ENCODE measurements at places on chromosomes 2 and 18.

DNA sequence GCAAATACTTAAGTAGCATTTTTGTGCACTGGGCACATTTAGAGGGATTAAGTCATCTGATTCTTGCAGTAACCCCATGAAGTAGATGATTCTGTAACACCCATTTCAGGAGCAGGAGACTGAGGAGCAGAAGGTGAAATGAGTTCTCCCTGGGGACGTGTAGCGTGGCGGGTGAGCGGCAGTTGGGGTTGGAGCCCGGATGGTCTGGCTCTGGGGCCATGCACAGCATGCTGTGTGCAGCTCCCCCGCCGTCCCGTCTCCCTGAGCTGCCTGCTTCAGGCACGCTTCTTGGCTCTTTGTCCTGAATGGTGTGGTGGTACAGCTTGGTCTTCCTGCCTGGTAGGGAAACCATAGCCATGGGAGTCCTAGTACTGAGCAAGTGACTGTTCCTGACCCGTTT is 32.4 kb downstream of the INPP4A start:
- DNase-seq: no peak

DNA sequence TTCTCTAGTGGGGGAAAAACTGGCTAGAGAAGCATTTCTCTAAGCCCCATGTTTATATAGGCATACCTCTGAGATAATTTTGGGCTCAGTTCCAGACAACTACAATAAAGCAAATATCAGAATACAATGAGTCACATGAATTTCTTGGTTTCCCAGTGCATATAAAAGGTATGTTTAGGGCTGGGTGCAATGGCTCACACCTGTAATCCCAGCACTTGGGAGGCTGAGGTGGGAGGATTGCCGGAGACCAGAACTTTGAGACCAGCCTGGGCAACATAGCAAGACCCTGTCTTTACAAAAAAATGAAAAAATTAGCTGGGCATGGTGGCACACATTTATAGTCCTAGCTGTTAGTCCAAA is 22.2 kb downstream of the TSN start:
- no peak for DNase-seq

DNA sequence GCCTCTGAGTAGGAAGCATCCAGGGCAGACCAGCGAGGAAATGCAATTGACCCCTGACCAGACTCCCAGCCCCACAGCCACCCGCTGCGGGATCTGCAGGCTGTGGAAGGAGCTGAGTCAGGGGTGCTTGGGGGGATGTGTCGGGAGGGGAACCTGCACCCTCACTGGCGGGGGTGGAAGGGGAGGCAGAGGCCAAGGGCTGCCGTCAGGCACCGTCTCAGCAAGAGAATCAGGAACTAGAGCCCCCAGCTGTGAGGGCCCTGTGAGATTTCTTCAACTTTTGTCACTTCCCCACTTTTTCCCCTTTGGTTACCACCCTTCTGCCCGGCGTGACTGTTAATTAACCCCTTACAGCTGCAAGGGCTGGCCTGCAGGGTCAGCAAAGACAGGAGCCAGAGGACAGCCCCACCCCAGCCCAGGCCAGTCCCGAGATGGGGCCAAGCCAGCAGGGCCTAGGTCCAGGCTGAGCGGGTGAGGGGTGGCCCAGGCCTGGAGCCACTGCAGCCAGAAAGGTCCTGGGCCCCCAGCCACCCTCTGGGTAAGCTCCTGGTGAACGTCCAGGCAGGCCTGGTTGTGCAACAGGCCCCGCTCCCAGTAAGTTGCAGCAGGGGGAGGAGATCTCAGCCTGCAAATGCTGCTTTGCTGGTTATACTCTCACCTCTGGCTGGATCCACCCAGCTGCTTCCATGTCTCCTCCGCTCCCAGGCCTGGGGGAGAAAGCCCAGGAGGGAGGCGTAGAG is 147.0 kb upstream of the ID2 start:
- no peak for DNase-seq

DNA sequence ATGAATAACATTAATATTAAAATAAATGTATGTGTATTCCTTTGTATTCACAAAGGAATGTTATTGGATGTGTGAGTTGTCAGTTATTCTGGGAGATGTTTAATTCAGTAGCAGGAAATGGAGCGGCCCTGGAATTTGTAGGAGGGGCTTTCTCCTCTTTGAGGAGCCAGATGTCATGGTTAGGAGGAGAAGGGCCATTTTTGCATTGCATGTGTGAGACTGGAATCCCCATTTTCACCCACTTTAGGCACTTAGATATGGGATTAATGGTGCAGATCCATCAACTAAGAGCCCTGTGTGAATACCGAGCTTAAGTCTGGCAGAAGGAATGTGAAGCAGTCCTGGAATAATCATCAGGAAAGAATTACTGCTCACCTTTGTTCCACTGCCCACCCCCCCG is 439.2 kb downstream of the PARD3B start:
- no peak for DNase-seq

- no peak for DNase-seq
Observed at GRCh38 chr2:3186766-3187165, 190.9 kb downstream of the EIPR1 start.

- no peak for DNase-seq
Observed at GRCh38 chr2:162821176-162821575, 17.4 kb downstream of the KCNH7 start.

DNA sequence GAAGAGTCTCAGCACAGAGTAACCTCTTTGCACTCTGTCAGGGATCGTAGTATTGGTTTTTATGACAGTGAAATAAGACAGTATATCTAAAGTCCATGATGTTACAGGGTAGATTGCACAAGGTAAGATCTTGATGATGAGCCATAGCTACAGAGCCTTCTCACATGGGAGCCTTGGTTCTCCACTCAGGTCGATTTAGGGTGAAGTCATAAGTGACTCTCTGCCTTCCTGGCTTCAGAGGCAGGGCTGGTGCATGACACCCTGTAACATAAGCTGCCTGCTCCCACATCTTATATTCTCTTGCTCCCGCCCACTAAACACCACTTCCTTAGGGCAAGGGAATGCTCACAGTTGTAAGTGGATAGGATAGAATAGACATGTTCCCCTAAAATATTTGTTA is 13.3 kb downstream of the DAPL1 start:
- DNase-seq: no peak

DNA sequence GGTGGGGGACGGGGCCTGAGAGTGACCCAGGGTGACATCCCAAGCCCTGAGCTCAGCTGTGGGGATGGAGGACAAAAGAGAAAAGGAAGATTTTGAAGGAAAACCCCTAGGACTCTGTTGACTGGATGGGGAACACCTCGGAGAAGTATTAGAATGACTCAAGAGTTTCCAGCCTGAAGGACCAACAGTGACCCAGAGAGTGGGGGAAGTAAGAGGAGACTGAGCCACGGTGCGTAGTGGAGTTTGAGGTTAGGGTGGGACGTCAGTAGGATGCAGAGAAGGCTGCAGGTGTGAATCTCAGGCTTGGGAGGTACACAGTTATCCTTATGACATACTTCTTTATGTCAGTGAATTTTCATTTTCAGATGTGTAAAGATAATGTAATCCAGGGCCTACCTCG is 119.5 kb downstream of the NCK2 start:
- DNase-seq: no peak

DNA sequence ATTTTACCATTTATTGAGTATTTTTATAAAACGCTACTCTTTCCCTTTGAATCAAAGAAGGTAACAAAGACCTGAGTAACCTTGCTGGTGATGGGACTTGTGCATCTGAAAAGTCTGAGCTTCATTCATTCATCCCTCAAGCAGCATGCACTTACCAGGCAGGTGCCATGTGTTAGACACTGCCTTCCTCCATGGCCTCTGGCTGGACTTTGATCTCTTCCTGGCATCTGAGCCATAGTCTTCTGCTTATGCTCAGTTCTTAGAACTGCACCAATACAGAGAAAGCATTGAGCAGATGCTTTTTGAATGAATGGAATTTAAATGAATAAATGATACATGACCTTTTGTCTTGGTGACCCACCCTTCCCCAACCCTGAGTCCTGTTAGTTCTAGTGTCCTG is 251.4 kb upstream of the COPS8 start:
- DNase-seq: no peak

- no peak for DNase-seq
Observed at GRCh38 chr2:38504169-38504568, 98.6 kb downstream of the HNRNPLL start.

- no peak for DNase-seq
Observed at GRCh38 chr2:184677171-184677570, 78.8 kb downstream of the ZNF804A start.

DNA sequence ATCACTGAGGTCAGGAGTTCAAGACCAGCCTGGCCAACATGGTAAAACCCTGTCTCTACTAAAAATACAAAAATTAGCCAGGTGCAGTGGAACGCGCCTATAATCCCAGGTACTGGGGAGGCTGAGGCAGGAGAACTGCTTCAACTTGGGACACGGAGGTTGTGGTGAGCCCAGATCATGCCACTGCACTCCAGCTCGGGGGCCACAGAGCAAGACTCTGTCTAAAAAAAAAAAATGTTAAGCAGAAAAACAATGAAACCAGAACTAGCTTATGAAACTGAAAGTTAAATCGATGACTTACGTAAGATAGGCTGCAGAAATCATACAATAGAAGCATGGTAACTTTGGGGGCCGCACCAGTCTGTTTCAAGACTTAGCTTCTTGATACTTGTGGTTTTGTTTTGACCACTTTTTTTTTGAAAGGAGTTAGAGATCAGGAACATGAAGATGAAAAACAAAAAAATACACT is 6.2 kb upstream of the GPR155 start:
- no peak for DNase-seq

GRCh38 chr2:190093793-190094192 is 31.3 kb upstream of the MSTN start:
- no peak for DNase-seq

GRCh38 chr2:220704081-220704480 is 868.0 kb downstream of the EPHA4 start:
- no peak for DNase-seq

DNA sequence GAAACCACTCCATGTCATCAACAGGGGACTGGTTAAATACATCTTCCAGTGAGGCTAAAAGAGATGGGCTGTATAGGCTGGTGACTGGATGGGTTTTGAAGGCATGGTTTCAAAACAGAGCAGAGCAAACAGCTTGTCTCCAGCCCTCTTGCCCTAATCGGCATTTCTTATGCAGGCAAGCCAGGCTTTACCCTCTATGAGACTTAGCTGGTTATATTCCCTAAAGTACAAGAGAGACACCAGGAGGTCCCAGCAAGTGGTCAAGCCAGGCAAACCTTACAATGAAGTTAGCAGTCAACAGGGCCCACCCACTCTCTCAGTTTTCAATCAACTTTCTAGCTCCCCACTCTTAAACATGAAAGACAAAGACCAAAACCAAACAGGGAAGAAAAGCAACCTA is 19.0 kb downstream of the OSBPL1A start:
- DNase-seq: no peak

- DNase-seq: no peak
Observed at GRCh38 chr2:174335988-174336500, 1.3 kb downstream of the SP9 start.

DNA sequence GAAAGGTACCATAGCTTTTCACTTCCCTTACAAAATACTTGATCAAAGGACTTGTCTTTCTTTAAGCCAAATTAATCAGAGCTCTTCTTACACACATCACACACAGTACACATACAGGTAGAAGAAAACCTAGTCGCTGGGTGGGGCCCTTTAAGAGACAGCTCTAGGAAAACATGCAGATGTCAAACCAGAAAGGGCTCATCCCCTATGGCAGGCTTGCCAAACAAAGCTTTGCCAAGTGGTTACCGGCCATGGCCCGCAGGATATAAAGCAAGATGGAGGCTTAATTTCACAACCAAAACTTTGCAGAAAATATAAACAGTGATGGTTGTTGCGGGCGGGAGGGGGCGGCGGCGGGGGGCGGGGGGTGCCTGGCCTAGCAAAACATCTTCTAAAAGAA is 2156.0 kb upstream of the PIK3C3 start:
- no peak for DNase-seq

GRCh38 chr2:151277067-151277466 is 12.4 kb downstream of the NMI start:
- DNase-seq: no peak

DNA sequence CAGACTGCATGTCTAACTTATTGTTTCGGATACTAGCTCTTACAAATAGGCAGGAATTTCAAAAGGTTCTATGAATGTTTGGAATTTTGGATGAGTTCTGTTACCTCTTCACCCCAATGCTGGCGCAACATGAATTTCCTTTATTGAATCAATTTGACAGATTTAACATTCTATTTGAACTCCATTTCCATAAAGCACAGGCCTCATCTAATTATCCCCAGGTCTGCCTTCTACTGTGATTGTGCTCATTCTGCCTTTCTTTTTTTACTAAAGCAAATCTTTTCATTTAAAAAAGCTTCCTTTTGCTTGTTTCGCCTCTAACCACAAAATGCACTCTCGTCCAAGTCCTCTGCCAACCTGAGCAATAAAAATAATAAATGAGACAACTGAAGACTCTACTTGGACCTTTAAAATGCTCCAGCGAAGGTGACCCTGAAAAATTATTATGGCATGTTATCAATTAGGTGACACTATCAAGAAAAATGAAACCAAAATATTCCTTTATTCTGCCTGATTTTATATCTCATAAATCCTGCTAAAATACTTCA is 922.9 kb upstream of the FSHR start:
- no peak for DNase-seq

- DNase-seq: no peak
Observed at GRCh38 chr18:69330385-69331005, 70.2 kb upstream of the DOK6 start.

- DNase-seq: no peak
Observed at GRCh38 chr18:45232061-45232460, 383.2 kb upstream of the SLC14A2 start.

DNA sequence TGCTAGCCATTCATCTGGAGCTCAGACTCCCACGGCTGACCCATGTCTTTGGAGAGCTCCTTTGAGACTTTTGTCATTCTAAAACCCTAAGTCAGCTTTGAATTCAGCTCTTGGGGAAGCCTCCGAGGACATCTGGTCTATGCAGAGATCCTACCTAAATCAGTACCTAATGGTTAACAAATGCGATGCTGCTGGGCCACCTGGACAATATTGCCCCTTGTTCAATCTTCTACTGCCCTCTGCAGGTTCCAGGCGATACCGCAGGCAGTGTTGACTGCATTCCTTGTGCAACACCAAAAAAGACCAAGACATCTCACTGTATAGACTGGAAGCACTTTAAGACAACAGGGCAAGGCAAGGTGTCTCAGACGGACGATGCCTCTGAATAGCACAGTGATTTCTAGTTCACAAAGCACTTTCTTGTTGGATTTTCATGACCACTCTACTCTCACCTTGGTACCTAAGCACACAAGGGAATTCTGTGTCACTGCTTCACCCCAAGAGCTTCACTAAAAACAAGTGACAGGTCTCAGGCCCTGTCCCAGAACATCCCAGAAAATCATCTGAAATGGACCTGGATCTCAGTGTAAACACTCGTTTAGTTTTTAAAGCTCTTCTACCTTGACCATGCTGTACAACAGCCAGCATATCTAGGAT is 80.9 kb downstream of the XDH start:
- peak; percentile 54 for DNase-seq
